ENCODE measurements at places on chromosomes 12 and 14.

- no peak for ATAC-seq
Observed at GRCh38 chr14:73250317-73250713, 13.0 kb downstream of the PAPLN start.

DNA sequence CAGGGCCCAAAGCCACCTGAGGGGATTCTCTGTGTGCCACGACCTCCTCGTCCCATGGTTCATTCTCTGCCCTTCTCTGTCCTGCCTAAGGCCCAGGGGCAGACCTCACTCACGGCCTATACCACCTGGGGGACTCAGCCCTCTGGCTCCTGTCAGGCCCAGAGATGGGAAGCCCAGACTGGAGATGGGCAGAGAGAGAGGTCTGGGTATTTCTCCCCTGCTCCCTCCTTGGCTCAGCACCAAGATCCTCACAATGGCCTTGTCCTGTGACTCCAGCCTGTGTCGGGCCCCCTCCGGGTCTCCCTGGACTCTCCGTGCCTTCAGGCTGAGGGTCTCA lies 46.9 kb upstream of the BCL11B start:
- no peak for ATAC-seq

DNA sequence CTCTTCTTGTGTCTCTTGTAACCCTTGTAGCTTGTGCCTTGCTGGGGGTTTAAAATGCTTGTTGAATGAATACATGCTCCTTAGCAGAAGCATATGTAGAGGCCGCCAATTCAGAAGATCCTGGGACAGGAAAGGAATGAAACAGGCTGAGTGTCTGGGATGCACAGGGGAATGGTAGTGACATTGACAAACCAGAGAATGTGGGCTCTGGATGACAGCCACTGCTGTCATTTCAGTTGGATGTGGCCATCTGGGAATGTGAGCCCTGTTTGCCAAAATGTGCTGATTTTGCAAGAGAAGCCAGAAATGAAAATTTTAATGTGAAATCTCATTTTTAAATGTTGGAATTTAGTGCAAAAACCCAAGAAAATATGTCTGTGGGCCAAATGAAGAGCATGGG lies 136.8 kb downstream of the DACT1 start:
- ATAC-seq: no peak

- ATAC-seq: no peak
Observed at GRCh38 chr14:42299692-42300091, 693.0 kb downstream of the LRFN5 start.

- no peak for ATAC-seq
Observed at GRCh38 chr12:57222286-57223190, 5.9 kb downstream of the NXPH4 start.

DNA sequence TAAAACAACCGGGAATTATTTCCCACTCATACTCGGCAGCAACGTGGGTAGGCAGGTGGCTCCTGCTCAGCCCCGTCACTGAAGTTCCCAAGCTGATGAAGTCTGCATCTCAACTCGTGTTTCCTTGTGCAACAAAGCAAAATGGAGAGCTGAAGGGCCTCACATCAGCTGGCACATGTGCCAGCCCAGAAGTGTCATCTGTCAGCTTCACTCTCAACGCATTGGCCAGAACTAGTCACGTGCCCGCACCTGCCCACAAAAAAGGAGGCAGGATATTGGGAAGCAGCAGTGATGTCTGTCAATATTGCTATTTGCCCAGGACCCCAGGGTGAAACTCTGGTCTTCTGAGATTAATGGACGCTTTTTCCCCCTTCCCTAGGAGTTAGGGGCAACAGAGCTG lies 344.0 kb downstream of the BCL11B start:
- no peak for ATAC-seq

DNA sequence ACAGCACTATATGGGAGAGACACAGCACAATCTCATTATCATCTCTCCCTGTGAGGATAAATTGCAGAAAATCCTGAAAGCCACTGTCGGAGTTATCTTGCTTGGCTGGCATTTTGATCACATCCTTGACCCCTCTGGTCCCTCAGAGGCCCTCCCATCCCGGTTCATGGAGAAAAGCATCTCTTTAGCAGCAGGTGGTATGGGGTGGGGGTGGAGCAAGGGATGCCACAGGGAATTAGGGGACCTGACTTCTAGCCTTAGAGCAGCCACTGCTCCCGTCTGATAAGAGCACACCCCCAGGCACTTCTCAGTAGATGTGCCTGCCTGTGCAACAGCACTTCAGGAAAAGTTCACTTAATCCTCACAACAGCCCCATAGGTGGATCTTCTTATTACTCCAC lies 38.6 kb downstream of the GRIN2B start:
- ATAC-seq: no peak

GRCh38 chr12:124506145-124506831 lies 61.1 kb downstream of the NCOR2 start:
- ATAC-seq: no peak

DNA sequence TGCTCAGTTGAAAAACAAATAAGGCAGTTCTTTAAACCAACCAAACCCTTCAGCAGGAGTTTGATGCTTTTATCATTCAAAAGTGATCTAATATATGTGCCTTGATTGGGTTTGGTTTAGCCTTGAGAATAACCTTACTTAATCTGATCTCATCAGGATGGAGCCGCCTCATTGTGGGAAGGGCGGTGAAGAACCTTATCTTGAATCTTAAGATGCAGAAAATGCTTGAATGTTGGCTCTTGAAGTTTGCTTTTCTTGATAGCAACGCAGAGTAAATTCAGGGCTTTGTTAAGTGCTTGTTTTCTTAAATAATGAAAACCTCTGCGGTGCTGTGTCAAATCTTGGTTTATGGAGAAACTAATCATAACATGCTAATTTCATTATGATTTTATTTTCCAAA lies 138.2 kb downstream of the MON2 start:
- ATAC-seq: no peak

- no peak for ATAC-seq
Observed at GRCh38 chr12:110668480-110669192, 20.3 kb downstream of the HVCN1 start.

DNA sequence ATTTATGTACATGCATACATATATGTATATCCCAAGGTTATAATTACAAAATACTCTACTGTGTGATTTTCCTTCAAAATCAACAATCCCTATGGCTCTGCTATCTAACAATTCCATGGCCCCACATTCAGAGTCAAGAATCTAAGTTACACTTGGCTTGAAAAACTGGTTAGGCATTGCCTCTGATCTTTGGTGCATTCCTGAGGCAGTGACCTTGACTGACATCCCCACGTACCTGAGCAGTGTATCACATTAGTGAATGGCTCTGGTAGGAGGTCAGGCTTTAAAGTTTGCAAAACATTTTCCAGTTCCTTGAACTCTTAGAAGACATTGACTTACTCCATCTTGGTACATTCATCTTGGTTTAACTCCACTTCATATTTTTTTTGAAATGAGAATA lies 8.5 kb upstream of the STON2 start:
- no peak for ATAC-seq

DNA sequence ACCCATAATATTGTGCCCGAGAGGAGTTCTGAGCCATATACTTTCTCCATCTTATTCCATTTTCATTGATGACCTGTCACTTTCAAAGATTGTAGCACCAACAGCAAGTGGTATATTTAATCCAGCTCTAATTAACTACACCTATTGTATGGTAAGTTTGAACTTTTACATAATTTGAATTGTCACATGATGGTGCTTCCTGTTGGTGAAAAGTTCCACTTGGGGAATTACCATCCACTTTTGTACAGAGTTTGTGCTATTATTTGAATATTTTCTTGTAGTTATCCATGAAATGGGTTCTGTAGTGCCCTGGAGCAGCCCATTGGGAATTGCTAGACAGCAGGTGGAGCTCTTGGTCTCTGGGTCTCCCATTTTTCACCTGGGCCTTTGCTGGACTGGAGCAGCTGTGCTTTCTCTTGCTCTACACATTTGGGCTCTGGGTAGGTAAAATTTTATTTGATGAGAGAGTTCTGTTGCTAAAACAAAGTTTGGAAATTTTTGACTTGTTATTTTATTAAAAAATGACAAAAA lies 3.0 kb downstream of the SMCO3 start:
- ATAC-seq: no peak

- no peak for ATAC-seq
Observed at GRCh38 chr14:34203251-34203722, 252.4 kb upstream of the EGLN3 start.

DNA sequence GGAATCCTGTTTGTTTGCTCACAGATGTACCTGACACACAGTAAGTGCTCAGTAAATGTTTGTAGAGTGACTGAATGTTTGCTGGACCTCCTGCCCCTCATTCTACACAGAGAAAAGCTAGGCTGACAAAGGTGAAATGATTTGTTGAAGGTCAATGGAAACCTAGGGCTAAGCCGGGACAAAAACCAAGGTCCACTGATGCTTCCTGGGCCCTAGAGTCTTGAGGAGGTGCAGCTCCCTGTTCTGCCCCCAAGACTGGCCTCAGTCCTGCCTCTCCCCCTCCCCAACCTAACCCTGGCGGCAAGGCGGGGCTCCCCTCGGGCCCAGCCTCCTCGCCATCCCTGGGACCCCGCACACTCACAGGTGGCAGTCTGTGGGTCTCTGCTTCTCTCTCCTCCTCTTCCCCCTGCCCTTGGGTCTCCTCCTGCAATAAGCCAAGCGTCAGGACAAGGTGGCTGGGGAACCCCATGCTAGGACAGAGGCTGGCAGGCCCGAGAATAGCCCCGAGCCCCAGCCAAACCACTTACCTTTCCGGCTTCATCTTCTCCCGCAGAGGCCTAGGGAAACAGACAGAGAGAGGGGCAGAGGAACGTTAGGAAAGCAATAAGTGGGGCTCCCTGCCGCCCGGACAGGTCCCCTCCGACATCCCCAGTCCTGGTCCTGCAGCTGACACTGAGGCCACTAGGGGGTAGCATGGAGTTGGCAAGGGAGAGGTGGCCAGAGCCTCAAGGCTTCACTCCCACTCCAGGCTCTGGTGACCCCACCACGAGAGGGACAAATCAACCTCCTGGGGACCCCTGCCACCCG lies 9.3 kb downstream of the PGF start:
- peak; percentile 64 for ATAC-seq

DNA sequence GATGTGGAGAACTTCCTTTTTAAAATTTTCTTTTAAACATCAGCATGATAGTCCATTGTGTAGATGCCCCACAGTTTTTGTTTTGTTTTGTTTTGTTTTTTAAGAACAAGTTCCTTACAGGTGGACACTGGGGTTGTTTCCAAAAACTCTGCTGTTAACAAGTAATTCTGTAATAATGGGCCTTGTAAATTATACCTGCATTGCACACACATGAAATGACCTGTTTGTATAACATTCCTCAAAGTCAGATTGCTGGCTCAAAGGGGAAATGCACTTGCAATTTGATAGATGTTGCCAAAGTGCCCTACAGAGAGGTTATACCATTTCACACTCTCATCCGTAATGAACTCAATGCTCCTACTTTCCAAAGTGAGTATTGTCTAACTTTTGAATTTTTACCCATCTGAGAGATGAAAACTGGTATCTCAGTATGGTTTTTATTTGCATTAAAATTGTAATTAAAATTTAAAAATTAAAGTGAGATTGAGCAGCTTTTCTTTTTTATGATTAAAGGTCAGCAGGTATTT lies 89.2 kb downstream of the SPPL3 start:
- ATAC-seq: no peak

GRCh38 chr14:52553671-52554575 lies 1.3 kb downstream of the GPR137C start:
- no peak for ATAC-seq

DNA sequence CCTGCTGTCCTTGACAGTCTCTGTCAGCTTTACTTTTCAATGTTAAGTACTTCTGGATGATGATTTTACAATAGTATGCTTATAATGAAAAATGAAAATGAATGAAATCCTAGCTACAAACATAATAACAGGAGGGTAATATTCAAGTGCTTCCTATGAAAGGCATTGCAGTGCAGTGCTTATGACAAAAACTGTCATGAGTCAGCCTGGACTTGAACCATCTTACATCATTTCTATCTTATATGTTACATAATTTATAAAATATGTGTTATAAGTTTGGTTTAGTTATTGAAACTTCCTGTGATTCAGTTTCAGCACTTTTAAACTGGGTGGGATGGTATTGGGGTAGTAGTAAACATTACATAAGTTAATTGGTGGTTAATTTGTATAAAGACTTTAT lies 451.7 kb downstream of the TMEM117 start:
- ATAC-seq: no peak

- ATAC-seq: no peak
Observed at GRCh38 chr14:79407572-79407971, 803.7 kb downstream of the DIO2 start.

- ATAC-seq: no peak
Observed at GRCh38 chr12:95571369-95571768, 20.1 kb upstream of the USP44 start.

DNA sequence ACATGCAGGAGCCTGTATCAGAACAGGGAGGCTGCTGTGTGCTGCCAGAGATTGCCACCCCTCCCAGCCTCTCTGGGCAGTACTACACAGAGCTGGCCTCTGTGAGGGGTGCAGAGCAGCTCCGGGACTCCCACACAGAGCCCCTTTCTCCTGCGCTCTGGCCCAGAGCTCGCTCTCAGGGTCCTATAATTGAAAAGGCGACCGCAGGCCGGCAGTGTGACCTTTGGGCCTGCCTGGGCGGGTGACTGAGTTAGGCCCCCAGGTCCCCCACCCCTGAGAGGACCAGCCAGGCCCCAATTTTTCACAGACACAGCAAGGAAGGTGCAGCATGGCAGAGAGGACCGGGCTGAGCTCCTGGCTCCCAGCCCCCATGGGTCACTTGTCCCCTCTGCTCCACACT lies 136.4 kb downstream of the ZFP36L1 start:
- no peak for ATAC-seq

- ATAC-seq: no peak
Observed at GRCh38 chr12:1843641-1844005, 23.3 kb downstream of the LRTM2 start.

DNA sequence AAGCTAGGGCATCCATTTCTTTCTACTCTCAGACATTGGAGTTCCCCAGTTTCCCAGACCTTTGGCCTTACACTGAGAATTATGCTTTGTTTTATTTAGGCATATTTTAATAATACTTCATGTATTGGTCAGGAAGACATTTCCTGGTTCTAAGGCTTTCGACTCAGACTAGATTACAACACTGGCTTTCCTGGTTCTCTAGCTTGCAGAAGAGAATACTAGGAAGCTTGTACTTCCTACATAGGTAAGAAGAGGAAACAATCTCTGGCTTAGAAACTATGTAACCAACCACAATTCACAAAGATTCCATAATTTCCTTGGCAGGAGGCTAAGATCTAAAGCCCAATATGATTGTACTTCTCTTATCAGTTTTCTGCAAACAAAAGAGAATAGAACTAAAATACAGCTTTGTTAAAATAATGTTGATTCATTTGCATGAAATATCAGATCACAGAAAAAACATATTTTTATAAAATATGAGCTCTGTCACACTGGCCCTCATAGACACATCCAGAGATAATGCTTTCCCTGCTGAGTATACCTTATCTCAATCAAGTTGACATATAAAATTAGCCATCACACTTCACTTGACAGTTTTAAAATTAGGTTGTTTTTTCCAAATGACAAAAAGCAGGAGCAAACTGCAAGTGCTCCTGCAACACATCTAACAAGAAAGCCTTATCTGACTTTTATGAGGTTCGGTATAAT lies 30.5 kb downstream of the CLEC2D start:
- no peak for ATAC-seq

Measured in activated CD4-positive, CD25-positive, alpha-beta regulatory T cell treated with anti-CD3 and anti-CD28 coated beads, Interleukin-2, amount 50 U/mL, for 24 hours (primary cell).